ENCODE measurements at places on chromosomes 6 and 20.

DNA sequence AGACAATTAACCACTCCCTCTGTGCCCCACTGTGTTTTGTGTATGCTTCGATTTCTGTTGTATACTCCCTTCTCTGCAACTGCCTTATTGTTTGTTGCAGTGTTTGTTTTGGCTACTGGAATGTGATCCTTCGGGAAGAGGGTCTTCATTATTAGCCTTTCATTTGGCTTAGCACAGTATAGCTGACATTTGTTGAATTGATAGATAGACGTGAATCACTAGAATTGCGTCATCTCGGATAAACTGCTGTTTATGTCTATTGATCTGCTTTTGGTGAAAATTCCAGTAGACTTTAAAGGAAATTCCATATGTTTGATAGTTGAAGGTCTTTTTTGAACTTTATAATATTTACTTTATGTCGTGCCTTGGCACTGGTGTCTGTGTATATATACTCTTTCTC lies 189.9 kb upstream of the EYA4 start:
- DNase-seq: no peak

- DNase-seq: no peak
These were observed 524.8 kb upstream of the ID4 start for GRCh38 chr6:19312241-19312978.

- no peak for DNase-seq
These were observed 1.2 kb upstream of the TFB1M start for GRCh38 chr6:155315516-155315871.

- no peak for DNase-seq
These were observed 14.9 kb downstream of the TREML2 start for GRCh38 chr6:41186031-41186562.

DNA sequence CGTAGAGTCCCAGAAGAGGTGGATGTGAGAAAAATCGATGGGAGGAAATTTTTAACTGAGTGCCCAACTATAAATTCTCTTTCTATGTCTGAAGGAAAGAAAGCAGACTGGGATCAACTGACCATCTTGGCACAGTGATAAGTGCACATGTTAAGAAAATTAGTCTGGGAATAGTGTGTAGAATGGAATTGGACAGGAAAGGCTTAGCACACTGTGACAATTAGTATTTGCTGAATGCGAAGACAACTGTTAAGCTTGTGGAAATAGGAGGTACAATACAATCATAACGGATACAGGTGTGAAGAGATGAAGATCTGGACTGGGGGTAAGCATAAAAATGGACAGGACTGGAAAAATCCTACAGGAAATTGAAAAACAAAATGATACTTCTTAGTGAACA lies 114.3 kb downstream of the FAM50B start:
- no peak for DNase-seq

DNA sequence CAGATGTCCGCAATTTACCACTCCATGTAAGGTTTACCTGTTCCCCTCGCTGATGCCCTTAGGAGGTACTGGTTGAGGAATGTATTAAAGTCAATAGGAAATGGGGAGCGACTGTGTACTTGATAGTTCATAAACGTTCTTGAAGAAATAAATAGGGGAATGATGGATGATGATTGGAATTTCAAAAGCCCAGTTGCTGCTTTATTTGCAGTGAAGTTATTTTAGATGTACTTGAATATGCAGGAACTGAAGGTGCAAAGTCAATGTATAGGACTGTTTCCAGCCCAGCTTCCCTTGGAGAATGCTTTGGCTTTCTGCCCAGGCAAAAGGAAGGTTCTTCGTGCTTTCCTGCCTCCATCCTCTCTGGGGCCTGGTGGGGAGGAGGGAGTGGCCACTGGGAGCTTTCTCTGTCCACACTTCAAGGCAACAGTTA lies 19.8 kb downstream of the ADGRF5 start:
- DNase-seq: no peak

GRCh38 chr20:57249073-57249472 lies 17.4 kb downstream of the BMP7 start:
- no peak for DNase-seq

DNA sequence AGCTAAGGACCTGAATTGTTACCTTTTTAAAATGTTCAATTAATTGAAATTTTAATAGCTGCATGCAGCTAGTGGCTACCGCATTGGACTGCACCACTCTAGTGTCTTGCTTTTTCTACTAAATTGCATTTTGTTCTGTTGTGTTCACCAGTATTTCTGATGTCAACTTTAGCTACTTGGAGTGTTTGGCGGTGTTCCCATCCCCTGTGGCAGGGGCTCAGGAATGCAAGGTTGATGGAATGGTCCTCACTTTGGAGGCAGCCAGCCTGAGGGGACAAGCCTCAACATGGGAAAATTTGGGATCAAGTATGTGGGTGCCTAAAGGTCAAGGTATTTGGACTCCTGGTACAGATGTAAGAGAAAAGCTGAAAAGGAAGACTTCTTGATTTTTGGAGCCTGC lies 230.1 kb upstream of the PRND start:
- no peak for DNase-seq

- no peak for DNase-seq
These were observed 206.8 kb downstream of the SOX4 start for GRCh38 chr6:21800330-21800729.

GRCh38 chr6:88539295-88539764 lies 373.2 kb upstream of the CNR1 start:
- no peak for DNase-seq

DNA sequence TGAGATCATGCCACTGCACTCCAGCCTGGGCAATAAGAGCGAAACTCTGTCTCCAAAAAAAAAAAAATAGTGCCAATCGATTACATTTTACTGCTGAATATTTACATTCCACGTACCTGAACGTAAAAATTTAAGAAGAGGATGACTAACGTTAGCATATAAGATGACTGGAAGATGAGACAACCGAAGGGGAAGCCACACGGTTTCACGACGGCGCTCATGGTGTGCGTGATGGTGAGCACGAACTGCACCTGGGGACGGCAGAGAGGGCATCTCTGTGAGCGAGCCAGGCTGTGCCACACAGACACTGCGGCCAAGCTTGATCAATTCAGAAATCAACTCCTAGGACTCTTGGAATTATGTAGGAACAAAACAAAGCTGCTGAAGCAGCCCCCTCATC lies 54.5 kb downstream of the ELOVL2 start:
- no peak for DNase-seq

DNA sequence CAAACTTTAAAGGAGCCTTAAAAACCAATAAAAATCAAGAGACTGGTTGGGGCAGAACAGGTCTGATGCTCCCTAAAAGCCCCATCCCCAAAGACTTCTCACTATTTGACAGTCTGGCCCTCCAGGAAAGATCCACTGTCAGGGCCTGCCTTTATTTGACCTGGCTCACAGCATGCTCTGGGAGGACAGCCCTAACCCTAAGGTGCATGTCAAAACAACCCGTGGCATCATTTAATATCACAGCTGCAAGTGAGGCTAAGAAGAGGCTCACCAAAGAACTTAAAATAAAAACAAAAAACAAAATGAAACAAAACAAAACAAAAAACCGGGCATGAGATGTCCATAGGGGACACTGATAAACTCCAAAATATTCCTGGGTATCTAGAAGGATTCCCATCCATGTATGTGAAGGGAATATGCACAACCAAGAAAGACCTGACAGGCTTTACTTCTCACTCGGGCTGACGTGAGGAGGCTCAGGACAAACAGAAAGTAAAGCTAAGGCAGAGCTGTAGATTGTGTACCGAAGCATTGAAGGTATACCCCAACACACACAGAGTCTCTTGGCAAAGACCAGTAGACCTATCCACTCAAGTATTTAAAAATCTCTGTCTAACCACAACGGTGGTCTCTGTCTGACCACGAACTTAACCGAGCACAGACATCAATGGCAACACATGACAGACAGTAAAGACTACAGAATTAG lies 57.3 kb downstream of the AHI1 start:
- no peak for DNase-seq
